ENCODE measurements at places on chromosomes 6 and 20.
A peak's percentile ranks its signal among the peaks of the same experiment; 100 is the strongest.

GRCh38 chr6:51932956-51933355 lies 154.5 kb downstream of the PKHD1 start:
- no peak for DNase-seq

DNA sequence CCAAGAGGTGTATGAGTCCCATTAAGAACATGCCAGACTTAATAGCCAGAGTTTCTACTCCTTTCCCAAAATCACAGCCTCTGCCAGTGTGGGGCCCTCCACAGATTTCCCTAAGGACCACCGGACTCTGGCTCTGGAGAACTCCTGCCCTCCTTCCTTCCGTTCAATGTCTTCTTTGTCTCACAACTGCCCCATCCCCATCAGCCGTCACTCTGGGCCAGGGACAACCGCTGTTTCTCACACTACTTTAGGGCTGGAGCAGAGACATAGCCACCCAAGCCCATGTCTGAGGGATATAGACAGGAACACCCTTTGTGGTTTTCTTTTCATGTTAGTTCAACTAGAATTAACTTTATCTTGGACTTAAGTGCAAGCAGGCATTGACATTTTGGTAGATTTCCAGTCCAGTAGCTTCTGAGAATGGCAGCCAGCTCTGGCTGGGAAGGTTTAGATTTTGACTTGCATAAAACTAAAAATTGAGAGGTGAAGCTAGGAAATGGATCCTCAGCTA lies 6.7 kb upstream of the ACSS1 start:
- DNase-seq: no peak

- DNase-seq: no peak
Observed at GRCh38 chr6:167661552-167662044, 165.1 kb upstream of the AFDN start.

GRCh38 chr6:3888153-3888957 lies 39.2 kb downstream of the FAM50B start:
- no peak for DNase-seq

GRCh38 chr20:61295682-61296628 lies 43.9 kb downstream of the CDH4 start:
- no peak for DNase-seq

DNA sequence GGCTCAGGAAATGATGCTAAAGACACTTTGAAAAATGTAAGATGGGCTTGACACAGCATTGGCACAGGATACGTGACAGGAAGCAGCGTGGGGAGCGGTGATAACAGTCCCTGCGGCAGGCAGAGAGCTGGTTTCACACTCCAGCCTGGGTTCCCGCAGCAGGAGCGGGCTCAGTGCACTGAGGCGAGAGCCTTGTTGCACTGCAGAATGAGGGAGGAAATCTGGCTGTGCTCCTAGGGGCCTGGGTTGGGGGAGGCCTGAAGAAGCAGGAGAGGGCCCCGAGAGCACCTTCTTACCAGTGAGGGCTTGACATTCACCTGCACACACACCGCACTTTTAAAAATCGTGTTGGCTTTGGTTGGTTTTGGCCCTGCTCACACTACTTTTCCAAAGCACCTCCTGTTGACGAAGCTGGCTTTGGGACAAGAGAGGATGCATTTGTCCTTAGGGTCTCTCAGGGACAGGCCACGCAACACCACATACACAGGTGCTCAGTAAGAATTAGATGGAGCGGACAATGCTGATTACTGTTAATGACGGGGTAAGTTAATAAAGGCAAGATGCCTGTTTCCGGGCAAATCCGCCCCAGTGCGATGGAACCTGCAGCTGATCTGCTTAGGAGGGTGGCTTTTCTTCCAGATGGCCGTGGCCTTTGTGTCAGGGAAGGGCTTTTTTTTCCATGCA lies 49.4 kb upstream of the ARMC2 start:
- DNase-seq: no peak

DNA sequence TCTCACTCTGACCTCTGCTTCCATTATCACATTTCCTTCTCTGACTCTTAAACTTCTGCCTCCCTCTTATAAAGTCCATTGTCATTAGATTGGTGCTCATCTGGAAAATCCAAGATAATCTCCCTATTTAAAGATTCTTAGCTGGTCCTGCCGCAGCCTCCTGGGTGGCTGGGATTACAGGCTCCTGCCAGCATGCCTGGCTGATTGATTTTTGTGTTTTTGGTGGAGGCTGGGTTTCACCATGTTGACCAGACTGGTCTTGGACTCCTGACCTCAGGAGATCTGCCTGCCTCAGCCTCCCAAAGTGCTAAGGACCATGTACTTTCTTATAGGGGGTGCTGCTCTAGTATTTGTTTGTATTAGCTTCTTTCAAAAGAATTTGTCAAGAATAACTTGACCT lies 5.3 kb upstream of the RPF2 start:
- no peak for DNase-seq

DNA sequence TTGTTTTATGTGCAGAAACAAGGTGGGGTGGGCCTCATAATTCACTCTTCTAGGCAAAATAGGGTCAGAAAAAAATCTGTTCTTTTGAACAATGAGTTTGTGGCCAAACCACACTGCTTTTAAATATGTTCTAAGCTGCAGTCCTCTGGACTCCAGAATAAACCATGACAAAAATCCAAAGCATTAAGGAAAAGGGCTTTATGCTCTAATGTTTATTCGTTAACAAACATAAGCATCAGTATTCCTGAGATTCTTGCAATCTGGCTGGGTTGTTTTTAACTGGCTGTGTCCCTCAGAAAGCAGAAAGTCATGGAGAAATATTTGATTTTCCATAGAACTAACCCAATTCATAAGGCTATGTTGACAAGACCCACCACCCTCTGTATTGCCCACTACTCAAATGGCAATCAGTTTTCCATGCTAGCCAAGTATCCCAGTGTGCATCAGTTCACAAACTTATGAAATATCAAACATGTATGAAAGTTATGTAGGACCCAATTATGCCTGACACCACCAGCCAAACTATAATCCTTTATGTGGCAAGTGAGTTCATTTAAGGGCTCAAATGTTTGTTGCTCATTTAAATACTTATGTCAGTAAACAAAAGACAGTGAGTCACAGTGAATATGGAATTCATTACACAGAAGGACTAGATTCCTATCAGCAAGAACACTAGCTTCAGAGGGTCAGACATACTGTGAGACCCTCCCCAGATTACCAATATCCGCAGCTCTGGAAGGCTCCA lies 45.1 kb downstream of the PKHD1 start:
- DNase-seq: no peak

- DNase-seq: no peak
Observed at GRCh38 chr6:30826961-30827342, 57.4 kb upstream of the DDR1 start.

DNA sequence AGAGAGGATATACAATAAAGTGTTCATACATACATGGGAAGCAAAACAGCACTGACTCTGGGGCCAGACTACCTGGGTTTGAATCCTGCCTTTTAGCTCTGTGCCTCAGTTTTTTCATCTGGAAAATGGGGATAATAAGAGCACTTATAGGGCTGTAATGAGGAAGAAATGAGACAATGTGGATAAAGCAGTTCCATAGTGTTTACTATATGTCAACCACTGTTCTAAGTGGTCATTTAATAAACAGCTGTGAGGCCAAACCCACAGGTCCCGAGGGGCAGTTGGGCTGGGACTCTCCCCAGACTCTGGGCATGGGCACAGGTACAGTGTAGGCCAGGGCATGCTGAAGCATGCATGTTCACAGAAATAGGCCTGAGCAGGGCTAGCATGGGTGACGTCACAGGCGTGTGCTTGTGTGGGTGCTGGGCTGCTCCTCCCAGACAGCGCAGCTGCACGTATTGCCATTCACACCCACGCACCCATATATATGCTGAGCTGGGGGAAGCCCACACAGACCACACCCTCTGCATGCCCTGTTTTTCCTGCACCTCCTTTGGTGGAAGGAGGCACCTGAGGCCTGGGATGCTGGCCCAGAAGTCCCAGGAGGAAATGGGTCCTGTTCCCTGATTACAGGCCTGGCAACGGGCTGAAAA lies 3.5 kb upstream of the PLCG1 start:
- DNase-seq: no peak

DNA sequence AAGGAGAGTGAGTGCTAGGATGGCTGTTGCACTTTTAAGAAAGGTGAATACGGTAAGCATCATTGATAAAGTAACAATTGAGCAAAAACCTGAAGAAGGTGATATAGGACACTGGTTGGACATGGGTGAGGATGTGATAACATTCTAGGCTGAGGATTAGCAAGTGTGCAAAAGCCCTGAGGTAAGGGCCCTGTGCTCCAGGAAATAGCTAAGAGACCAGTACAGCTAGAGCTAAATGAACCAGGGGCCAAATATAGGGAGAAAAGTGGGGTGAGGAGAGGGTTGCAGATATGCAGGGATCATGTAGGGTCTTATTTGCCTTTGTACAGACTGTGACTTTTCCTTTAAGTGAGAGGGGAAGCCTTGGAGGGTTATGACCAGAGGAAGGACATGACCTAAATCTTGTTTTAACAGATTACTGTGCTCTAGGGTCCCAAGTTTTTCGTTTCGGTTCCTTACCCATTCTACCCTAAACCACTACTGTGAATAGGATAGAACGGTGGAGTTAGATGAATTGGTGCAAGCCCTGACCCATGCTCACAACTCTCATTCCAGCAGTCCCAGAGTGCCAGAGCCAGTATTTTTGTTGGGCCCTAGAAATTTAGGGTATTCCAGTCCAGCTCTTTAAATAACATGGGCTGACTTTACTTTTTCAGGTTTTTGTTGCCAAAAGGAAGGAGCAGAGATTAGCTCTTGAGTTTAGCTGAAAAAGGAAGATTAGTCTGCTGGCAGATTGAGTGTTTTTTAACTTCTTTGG lies 10.7 kb downstream of the MAPK14 start:
- no peak for DNase-seq

GRCh38 chr20:44683263-44684046 lies 31.7 kb upstream of the CCN5 start:
- DNase-seq: no peak

DNA sequence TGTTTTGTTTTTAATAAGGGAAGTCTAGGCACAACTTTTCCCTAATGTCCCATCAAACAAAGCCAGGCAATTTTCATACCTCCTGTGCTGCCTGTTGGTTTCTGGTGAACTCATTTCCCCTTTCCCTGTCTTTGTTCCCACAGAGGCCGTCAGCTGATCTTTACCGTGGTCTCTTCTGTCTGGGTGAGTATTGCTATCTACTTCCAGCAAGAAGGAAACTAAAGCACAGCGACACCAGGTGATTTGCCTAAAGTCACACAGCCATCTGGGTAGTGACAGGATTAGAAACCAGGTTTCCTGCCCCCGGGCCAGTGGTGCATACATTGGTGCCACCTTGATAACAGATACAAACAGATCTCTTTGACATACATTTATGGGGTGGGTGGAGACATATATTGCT lies 59.6 kb downstream of the RAB44 start:
- no peak for DNase-seq

DNA sequence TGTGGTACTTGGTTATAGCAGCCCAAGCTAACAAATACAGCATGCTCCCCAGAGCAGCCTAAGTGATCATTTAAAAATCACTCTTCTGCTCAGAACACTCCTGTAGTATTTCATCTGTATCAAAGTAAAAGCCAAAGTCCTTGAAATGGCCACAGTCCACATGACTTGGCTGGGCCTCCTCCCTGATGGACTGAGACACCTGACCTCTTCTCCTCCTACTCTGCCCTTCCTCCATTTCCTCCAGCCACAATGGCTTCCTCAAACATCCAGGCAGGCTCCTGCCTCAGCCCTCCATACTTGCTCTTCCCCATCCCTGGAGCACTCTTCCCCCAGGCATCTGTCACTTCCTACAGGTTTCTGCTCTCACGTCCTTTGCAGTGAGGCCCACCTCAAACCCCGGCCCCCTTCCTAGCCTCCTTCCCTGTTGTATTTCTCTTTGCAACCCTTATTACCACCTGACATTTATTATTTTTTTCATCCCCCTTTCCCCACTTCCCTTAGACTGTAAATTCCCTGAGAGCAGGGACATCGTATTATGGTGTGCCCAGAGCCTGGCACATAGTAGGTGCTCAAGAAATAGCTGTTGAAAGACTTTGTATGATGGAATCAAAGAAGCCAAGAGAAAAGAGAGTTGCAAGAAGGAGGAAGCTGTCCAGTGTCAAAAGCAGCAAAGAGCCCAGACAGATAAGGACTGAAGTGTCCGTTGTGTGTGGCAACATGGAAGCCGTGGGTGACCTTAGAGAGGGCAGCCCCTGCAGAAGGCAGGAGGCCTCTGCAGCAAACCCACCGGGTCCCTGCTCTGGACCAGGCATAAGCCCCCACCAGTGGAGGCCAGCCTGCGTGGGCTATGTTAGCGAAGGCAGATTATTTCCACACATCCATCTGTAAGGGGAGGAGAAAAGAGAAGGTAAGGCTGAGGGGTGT lies 87.5 kb downstream of the TRERF1 start:
- DNase-seq: no peak

DNA sequence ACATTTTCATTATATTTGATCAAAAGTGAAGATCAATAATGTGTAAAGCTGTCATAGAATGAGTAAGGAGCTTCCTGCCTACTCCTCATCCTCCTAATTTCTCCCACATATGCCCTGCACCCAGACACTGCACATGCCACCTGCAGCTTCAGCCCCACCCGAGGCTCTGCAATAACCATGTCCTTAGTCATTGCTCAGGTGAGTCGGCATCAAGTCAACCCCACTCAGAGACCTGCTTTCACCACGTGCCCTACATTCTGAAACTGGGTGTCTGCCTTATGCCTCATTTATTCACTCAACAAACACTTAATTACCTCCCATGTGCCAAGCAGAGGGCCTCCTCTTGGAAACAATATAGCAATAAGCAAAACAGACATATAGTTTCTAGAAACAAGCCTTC lies 15.4 kb upstream of the TNFAIP3 start:
- DNase-seq: peak; percentile 64

- DNase-seq: no peak
Observed at GRCh38 chr6:139425780-139426179, 51.3 kb upstream of the CITED2 start.

- no peak for DNase-seq
Observed at GRCh38 chr20:41185013-41185757, 47.8 kb downstream of the PLCG1 start.

- DNase-seq: no peak
Observed at GRCh38 chr6:81003156-81003555, 749.3 kb downstream of the TENT5A start.

DNA sequence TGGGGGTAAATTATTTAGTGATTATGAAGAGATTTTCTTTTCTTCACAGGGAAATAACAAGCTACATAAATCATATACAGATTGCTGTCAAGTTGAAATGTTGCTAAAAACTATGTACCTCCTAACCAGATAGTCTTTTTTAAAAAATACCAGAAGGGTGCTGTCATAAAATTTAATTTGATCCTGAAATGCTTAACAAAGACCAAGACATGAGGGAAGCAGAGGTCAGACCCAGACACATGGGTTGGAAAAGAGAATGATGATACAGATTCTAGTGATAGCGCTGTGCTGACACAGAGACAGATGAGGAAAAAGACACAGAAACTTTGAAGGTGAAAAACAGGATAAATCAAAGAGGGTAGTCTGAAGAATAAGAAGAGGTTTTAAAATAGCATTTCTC lies 573.1 kb downstream of the HACE1 start:
- no peak for DNase-seq

GRCh38 chr6:166989427-166990032 lies 9.7 kb upstream of the CEP43 start:
- peak; percentile 34 for DNase-seq

All from erythroblast (primary cell).